ENCODE measurements at places on chromosomes 3 and 15.

GRCh38 chr3:84825817-84826216 is 133.0 kb upstream of the CADM2 start:
- no peak for DNase-seq

DNA sequence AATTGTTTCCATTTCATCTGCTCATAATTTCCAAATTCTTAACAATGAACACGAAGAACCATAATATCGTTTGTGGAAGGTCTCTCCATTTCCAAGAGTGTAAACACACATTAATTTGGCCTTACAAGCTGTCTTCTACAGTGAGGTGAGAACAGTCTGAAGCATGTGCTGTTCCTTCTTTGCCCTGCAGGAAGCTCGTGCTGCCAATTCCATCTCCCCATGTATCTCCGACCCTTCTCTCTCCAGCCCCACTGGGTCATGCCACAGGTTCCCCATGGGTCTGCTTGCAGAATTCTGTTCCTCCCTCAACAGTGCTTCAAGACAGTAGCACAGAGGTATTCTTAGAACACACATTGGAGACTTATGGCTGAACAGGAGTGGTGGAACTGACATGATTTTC is 70.5 kb downstream of the CHSY1 start:
- no peak for DNase-seq

GRCh38 chr3:178302966-178303930 is 233.0 kb upstream of the KCNMB2 start:
- no peak for DNase-seq

DNA sequence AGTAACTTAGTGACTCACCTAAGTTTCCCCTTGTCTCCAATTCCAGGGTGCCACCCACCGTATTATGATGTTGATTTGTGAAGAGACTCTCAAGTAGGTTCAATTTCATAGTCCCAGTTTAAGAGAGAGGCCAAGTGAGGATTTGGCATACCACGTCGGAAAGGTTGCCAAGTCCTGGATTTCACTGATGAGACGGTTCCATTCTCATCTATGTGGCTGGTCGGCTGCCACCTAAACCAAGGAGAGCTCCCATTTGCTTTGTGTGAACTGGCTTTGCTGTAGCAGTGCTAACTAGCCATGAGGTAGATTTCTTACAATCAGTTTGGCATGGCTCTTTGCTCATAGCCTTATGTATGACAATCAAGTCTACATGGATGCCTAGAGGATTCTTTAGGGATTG is 653.6 kb downstream of the NLGN1 start:
- no peak for DNase-seq

GRCh38 chr3:42745291-42745745 is 27.7 kb downstream of the CCDC13 start:
- no peak for DNase-seq

GRCh38 chr15:72925661-72926060 is 126.6 kb upstream of the NEO1 start:
- DNase-seq, result no peak

- DNase-seq, result no peak
Measured at GRCh38 chr3:25713341-25713985, 48.8 kb upstream of the TOP2B start.

- DNase-seq, result no peak
Measured at GRCh38 chr3:157393113-157393512, 43.5 kb upstream of the PTX3 start.

DNA sequence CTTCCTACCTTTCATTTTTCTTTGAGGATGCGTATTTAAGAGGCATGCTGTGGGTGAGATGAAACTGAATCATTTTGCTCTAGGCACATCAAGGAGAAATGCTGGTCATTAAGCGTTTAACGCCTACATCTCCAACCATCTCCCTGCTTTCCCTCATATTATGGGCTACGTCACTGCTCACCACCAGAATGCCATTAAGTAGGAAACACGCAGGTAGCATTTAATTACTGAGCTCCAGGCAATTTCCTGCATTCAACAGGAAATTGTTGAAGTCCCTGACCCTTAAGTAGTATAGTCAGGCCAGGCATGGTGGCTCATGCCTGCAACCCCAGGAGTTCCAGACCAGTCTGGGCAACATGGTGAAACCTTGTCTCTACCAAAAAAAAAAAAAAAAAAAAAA is 66.1 kb downstream of the CHSY1 start:
- DNase-seq, result no peak

DNA sequence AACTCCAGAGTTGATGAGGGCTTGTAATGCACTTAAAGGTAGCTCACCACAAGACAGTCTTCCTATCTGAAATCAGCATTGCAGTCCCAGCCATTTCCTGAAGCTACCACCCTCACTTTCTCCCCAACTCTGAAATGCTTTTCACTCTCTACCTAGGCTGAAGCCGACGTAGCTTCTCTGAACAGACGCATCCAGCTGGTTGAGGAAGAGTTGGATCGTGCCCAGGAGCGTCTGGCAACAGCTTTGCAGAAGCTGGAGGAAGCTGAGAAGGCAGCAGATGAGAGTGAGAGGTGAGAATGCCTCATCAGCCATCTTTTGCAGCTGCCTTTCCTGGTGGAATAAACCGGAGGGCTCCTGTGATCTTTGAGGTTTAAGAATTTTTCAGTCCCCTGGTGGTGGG is 14.3 kb downstream of the TPM1 start:
- DNase-seq, result peak; percentile 55

DNA sequence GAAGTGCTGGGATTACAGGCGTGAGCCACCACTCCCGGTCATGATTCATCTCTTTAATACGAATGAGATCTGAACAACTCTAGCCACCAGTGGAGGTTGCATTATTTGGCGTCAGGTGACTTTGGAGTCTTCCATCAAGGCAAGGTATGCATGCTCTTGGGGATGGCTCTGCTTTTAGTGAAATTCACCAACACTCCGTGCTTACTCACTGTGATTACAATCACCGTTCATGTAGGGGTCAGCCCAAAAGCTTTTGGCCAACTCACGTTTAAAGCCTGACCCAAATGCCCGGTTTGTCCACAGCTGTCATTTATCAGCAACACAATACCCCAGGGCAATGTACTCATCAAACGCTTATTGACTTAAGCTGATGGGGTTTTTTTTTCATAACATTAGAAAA is 155.4 kb downstream of the PDZRN3 start:
- DNase-seq, result no peak

DNA sequence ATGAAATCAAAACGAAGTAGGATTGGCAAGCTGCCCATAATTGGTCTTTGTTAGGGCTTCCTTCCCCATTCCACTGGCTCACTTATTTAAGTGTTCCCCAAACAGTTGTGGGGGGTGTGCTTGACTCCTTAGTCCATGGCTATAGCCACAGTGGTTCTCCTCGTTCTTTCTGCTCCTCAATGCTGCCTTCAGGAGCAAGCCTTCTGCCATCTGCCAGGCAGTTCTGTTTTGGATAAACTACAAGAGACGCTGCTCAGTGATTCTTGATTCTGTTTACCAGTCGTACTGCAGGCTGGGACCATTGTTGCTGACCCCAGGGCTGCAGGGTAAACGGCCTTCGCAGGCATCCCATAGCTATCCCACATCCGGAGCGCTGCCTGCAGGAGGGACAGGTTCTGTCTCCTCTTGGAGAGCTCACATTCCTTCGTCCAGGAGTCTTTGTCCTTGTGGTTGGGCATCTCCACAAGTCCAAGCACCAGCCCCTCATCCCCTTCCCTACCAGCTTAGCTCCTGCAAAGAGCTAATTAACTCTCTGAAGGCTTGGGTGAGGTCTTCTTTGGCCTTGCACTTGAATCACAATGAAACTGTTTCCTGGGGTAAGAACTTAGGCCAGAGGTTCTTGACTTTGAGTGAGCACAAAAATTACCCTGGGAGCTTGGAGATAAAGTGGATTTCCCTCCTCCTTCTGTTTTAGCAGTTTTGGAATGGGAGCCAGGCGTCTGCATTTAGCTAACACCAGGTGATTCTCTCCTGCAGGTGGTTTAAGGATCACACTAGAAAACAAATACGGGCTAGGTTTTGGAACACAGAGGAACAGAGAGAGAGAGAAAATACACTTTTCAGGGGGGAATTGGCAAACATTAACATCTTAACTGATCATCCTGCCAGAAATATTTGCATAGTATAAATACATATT is 114.9 kb downstream of the SV2B start:
- DNase-seq, result no peak

DNA sequence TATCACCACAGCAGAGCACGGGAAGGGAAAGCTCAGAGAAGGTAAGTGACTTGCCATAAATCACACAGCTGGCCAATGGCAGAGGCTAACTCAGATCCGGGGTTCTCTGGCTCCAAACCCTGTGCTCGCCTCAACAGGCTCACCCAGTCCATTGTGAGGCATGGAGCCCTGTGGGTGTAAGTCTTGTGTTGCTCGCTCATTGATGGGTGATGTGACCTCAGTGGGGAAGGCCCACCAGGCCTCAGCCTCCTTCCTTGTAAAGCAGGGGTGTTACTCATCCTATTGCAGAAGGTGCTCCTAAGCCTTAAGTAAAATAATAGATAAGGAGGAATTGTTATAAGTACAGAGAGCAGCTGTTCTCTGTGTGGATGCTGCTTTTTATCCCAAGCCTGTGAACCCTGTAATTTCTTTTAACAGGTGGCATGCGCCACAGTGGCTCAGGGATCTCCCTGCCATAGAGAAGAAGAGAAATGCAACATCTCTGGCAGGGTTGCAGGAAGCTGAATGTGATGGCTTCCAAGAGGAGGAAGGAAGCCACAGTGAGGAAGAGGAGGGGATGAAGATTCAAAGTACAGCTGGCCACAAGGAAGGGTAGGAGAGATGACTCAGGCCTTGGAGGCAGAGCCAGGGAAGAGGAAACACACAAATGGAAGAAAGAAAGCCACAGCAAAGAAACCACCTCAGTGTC is 30.9 kb upstream of the SPSB4 start:
- DNase-seq, result peak; percentile 83

GRCh38 chr3:117261983-117262421 is 552.4 kb downstream of the TUSC7 start:
- no peak for DNase-seq

GRCh38 chr3:180018543-180018942 is 18.2 kb downstream of the PEX5L start:
- DNase-seq, result no peak

- no peak for DNase-seq
Measured at GRCh38 chr3:27507111-27507510, 22.9 kb upstream of the SLC4A7 start.

GRCh38 chr3:194101592-194102432 is 34.1 kb upstream of the HES1 start:
- no peak for DNase-seq

DNA sequence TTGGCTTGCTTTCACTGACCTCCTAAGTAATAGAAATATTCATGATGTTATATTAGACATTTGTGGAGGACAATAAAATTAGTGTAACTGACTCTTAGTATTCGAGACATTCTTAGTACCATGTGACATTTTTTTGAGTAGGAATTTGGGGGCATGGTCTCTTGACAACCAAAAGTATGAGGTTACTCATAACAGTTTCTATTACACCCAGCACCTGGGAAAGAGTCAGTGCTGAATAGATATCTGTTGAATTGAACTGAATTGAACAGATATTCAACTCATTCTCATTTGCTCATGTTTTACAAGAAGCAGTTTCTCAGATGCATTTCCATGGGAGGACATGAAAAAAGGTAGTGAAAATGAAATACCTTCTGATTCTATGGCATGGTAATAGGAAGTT is 84.4 kb downstream of the CMSS1 start:
- no peak for DNase-seq

- DNase-seq, result peak; percentile 25
Measured at GRCh38 chr3:155651489-155652218, 93.2 kb downstream of the PLCH1 start.

DNA sequence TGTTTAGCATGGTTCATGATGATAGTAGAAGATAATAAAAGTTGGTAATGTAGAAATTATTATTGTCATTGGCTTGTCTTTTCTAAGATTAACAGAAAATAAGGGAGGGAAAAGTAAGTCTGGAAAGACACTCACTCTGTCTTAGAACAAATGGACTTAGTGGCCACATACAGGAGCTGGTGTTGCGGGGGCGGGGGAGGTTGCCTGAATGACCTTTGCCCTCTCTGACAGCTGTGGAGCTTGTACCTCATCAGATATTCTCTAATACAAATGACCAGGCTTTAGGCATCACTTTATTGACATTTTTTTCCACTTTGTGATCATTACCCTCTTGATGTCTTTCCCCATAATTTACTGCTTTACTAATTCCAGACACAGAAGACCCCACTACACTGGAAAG is 5.9 kb downstream of the TAGLN3 start:
- DNase-seq, result no peak

DNA sequence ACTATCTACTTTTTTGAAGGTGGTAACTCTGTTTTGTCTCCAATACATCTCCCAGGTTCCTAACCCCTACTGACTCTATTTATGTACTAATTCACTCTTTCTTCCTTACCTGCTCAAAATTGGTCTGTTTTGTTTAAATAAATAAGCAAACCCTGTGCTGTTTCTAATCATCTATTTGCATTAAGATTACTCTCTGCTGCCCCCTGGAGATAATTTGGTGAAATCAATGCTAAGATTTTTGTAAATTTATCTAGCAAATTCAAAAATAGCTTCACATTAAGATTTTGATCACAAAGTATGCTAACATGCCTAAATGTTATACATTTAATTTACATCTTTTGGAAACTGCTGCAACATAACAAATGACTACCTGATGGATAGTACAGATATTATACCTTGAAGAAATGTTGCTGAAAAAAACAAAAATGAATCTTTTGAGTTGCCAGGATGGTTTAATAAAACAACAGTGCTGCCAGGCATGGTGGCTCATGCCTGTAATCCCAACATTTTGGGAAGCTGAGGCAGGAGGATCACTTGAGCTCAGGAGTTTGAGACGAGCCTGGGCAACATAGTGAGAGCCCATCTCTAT is 4.4 kb upstream of the CD200R1 start:
- peak; percentile 52 for DNase-seq

GRCh38 chr15:75431682-75432081 is 19.8 kb downstream of the SIN3A start:
- DNase-seq, result no peak

DNA sequence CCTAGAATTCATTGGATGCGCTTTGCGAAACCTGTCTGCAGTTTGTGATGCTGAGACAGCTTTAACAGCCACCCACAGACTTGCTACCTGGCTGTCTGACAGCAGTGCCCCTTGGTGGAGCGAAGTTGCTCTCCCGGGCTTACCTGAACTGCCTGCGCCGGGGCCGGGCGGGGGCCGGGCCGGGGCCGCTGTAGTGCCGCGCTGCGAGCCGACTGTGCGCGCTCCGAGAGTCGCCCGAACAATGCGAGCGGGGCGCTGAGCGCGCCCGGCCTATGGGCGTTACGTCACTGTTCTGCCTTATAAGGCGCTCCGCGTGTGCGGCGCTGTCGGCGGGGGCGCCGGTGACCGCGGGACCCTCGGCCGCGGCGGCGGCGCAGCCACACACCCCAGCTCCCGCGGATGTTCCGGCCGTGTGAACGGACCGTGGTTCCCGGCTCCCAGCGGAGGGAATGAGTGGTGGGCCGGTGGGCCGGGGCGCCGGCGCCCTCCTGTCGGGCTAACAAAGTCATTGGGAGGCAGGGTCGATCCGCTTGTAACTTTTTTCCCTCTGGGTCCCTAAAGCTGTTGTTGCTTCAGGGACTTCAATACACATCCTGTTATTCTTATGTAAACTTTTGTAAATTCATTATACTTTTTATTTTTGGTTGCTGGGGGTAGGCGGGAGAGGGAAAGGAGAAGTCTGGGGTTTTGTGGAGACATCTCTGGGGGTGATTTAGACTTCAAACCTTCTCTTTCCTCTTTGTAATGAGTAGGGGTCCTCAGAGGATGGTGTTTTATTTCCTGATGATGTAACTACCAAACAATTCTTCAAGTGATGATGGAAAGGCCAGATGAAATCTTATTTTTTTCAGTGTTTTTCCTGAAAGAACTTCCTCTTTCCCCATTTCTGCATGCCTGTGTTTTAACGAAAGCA is 58.5 kb downstream of the CMSS1 start:
- no peak for DNase-seq
